ENCODE measurements at places on chromosomes 6 and 20.

DNA sequence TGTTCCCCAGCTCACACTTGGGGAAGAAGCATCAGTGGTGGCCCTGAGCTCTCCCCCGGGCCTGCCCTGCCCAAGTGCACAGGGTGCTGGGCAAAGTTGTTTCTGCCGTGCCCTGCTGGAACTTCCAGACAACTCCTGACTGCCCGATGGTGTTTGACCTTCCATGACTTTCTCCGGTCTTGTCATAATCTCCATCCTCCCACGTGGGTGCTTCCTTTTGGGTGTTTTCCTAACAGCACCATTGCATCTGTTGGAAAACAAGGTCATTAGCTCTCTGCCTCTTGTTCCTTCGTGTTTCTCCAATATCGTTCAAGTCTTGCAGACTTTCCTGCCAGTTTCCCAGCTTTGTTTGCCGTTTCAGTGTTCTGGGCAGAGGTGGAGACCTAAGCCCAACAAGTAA is 68.7 kb upstream of the TIAM2 start:
- no peak for DNase-seq

DNA sequence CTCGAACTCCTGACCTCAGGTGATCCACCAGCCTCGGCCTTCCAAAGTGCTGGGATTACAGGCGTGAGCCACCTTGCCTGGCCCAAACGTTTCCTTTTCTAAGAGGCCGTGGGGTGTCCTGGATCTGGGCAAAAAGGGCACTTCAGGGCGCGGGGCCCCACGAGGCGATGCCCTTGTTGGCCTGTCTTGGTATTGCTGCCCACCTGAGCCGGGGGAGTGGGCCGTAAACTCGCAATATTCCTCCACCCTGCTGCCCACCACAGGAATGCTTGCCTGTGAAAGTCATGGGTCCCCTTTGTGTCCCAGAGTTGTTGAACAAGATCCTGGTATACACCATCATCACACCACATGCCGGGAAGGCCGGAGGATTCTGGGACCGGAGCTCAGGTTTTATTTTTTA is 49.0 kb downstream of the SSR1 start:
- DNase-seq = peak; percentile 37

DNA sequence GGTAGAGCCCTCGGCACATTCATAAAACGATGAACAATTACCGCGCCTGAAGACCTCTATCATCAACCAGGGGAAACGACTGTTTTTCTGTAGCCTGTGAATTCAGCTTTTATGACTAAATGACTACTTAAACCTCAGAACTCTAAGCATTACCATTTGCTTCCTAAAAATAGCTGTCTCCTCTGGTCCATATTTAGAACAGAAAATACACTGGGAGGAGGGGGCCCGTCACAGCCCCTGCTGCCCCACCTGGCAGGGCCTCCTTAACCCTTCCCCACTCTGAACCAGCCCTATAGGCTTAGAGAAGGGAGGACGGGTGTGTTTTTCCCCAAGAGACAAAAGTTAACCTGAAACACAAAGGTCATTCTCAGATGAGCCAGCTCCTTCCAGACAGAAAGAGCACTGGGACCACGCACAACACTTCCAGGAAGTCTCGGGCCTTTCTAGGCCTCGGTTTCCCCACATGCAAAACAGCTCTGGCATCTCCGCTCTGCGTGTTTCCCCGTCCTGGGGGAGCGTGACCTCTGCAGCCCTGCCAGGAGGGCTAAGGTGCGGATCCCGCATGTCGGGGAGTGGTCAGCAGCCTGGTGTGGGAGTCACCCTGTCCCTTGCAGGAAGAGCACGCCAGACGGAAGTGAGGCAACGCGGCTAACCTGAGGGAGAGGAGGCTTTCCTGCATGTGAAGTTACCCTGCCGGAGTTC is 193.9 kb downstream of the DLL1 start:
- DNase-seq = no peak

DNA sequence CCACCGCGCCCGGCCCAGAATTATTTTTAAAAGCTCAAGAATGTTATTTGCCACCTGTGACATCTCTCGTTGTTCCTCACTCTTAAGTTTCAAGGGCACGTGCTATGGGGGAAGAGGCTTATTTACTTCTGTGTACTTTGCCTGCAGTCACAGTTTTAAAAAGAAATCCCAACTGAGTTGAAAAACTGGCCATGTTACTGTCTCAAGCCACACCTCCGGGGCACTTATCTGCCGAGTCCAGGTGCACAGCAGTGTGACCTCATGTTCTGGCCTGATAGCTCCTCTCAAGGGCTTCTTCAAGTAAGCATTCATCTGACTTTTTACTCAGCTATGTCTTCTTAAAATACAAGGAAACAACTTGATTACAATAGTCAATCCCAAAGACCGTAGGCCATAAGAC is 34.5 kb downstream of the SHLD1 start:
- DNase-seq = no peak

GRCh38 chr6:117449549-117450439 is 24.1 kb upstream of the ROS1 start:
- peak; percentile 59 for DNase-seq

DNA sequence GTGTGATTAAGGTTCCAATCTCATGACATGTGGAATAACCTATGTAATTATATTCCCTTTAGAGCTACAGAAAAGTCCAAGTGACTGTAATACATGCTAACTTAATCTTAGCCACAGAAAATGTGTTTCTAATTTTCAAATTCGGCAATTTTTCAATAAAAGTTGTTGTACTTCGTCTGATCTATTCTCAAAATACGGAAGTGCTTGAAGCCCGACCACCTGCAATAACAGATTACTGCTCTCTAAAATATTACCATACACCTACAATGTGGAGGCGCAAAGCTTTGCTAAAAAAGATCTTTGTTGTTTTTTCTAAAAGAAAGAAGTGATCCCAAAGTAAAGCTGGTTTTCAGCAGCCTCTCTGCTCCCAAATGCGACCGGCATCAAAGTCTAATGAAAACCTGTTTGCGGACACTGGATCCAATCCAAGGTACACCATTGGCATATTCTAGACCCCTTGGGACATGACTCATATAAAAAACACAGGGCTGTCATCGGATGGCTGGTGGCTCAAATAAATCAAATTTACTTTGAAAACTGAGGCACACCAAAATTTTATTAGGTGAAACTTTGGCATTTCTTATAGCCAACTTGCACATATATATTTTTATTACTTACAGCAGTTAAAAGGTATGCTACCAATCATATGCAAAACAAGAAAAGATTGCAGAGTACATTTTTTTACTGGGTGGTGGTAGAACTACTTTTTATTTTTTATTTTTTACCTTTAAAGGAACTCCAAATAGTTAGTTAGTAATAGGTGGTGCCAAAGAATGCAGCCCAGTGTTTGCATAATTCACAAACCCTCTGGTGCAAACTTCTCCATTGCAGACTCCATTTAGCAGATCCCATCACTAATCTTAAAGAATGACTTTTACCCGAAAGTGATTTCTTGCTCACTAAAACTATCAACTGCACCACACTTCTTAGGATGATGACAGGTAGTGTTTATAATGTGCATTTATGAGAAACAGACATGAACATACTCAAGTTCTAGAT is 118.7 kb upstream of the TBX18 start:
- no peak for DNase-seq

GRCh38 chr6:84371681-84372080 is 144.2 kb upstream of the CEP162 start:
- DNase-seq = no peak

GRCh38 chr6:16973545-16974386 is 128.1 kb upstream of the STMND1 start:
- DNase-seq = no peak

DNA sequence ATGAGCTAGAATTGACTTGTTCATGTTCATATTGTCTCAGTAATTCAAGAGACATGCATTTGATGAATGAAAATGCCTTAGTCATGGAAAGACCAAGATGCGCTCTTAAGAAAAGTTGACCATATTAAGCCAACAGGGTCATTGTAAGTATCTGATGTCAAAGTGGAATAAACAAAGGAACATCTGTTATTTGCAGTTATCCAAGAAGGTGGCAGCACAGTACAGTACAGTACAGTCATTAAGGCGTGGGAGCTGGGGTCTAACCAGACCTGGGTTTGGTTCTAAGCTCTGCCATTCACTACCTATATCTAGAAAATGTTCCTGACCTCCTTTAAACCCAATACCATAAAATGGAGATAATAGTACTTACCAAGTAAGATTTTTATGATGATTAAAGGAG is 178.1 kb downstream of the BACH2 start:
- DNase-seq = no peak

DNA sequence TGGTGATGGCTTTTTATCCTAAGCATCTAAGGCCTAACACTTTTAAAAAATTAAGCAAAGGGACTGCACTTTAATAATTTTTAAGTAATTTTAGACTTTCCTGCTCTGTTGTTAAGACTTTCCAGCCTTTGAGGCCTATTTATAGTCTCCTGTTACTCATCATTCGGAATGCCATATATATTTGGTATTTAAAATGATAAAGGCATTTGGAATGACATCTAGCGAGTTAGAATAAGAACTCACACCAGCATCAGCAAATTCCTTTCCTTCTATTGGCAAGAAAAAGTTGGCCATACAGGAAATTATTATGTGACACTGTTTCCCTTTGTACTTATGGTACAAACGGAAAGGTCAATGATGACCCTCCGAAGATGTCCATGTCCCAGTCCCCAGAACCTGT is 88.1 kb upstream of the STMND1 start:
- no peak for DNase-seq

DNA sequence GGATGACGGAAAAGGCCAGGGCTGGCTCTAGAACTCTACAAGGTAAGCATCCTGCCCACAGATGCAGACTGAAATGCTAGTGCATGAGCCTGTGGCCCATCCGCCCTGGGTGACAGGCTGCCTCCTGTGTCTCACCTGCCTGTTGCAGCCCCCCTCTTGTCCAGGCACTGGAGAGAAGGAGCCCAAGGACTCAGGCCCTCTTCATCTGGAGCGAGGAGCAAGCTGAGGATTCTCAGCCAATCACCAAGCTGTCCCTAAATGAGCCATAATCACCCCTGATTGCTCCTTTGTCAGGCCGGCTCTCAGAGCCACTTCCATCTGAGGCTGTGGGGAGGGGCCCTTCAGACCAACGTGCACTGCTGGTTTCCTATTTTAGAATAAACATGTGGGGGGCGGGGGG is 10.0 kb upstream of the SLC32A1 start:
- DNase-seq = no peak

GRCh38 chr6:3742076-3742425 is 9.5 kb downstream of the PXDC1 start:
- no peak for DNase-seq

DNA sequence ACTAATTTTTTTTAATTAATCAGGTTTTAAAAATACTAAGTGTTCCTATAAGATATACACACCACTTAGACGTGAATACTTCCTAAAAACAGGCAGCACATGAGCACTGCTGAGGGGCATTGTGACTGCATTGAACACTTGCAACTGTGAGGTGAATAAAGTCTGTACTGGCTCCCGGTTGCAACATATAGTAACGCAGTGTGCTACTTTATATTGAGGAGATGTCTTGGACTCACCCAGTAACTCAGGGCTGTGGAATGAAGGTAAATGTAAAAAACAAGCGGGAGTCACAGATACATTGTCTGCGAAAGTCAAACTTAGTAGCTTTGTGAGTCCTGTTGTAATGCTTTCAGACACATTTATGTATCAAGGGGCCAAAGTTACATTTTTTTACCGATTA is 17.0 kb upstream of the HLA-A start:
- DNase-seq = peak; percentile 12

- no peak for DNase-seq
Observed at GRCh38 chr6:97067045-97067444, 142.5 kb downstream of the KLHL32 start.

- DNase-seq = no peak
Observed at GRCh38 chr6:134341999-134342567, 24.2 kb upstream of the SGK1 start.

GRCh38 chr6:161922631-161923119 is 648.8 kb upstream of the AGPAT4 start:
- no peak for DNase-seq

GRCh38 chr6:80477591-80477990 is 371.1 kb downstream of the BCKDHB start:
- DNase-seq = no peak

DNA sequence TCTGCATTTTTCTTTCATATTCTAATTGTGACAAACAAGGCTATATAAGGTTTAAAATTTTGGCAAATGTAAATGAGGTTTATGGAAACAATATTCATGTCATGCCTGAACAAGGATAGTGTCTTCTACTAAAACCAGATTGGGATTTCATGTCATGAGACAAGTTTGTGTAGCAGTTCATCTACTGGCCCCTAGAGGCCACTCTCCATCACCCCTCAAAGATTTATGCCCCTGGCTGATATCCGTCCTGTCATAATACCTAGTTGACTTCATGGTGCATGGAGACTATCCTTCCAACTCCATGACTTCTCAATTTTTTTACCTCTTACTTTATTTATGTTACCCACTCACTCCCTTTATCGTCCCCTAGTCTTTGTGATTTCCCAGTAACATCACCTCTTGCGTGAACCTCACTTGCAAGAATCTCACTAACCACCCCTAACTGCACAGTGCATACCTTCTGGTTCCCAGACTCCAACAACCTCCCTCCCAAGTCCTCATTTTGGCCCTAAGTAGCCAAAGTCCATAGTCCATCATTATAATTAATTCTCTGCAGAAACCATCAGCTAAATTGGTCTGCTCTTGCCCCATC is 179.8 kb downstream of the TASP1 start:
- DNase-seq = no peak

DNA sequence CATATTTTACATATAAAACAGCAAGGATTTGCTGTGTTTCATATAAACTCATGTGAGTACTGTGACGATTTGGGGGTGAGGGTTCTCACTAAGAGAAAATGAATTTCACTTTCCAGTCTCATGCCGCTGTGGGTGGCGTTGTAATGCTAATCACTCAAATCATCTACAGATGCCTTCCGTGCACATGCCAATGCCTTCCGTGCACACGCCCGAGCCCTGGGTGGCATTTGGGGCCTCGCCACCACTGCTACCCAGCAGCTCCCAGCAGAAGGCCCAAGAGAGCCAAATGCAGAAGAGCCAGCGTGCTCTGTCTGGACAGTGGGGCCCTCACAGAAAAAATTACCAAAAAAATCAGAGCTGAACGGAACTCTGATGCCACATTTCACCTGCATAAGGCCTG is 53.7 kb downstream of the WDR27 start:
- DNase-seq = no peak

DNA sequence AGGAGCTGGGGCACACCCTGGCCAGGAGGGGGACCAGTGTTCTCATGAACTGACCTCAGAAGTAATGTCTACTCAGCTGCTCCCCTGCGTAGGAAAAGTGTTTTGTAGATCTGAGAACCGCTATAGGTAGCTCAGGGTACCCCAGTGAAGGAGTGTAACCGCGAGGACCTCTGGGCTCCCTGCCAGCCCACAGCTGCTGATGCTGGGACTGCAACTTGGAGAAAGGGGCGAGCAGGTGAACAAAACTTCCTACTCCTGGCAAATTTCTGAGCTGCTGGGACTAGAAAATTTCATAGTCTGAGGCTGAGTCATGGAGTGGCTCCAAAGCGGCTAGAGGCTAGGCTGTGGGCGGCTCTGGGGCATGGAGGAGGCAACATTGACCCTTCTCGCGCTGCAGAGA is 51.9 kb downstream of the PYGB start:
- no peak for DNase-seq

- no peak for DNase-seq
Observed at GRCh38 chr6:74409447-74409846, 713.4 kb downstream of the CD109 start.

Measured in activated CD8-positive, alpha-beta memory T cell treated with anti-CD3 and anti-CD28 coated beads, Interleukin-2, amount 50 U/mL, for 48 hours (primary cell).